ENCODE measurements at places on chromosomes 1 and 21.
A peak's percentile ranks its signal among the peaks of the same experiment; 100 is the strongest.

DNA sequence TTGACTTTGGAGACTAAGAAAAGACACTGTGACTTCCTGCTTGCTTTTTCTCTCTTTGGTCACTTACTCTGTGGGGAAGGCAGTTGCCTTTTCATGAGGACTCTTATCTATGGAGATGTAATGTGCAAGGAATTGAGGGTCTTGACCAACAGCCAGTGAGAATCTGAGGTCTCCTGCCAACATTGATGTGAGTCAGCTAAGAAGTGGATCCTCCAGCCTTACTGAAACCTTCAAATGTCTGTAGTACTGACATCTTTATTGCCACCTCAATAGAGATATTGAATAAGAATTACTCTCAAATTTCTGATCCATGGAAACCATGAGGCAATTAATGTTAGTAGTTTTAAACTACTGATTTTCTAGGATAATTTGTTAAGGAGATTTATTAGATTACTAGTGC, 598.4 kb downstream of the ADGRL2 start:
- no peak for DNase-seq

GRCh38 chr1:59107516-59107915, 189.4 kb upstream of the FGGY start:
- no peak for DNase-seq

DNA sequence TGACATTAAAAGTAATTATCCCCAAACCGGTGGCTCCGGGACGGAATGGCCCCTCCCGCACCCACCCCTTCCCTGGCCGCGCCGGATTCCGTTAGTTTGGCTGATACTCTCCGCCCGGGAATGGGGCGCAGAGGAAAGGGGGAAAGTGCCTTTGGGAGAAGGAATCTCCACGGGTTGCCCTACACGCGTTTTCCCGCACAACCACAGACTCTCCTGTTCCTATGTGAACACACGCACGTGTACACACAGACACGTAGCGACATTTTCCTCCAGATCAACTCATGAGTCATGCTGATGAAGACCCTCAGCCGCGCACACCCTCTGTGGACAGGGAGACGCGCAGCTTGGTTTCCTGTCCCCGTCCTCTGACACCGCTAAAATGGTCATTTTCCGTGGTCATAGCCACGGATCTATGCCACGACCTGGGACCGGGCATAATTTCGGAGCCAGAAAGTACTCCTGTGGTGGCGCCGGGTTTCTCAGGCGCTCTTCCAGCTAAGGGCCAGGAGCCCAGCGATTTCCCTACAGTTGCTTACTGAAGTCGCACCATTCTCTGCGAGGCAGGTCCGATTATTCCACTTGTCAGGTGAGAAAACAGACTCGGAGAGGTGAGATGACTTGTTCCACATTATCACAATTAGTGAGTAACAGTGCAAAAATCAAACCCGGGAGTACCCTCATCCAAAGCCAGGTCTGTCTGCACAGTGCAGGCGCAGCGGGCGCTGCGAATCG, 4.0 kb upstream of the DMRTA2 start:
- no peak for DNase-seq

- DNase-seq = no peak
These were observed 34.0 kb downstream of the ATP5PF start for GRCh38 chr21:25700741-25701140.

GRCh38 chr1:106747232-106747631, 309.2 kb upstream of the PRMT6 start:
- DNase-seq = no peak

DNA sequence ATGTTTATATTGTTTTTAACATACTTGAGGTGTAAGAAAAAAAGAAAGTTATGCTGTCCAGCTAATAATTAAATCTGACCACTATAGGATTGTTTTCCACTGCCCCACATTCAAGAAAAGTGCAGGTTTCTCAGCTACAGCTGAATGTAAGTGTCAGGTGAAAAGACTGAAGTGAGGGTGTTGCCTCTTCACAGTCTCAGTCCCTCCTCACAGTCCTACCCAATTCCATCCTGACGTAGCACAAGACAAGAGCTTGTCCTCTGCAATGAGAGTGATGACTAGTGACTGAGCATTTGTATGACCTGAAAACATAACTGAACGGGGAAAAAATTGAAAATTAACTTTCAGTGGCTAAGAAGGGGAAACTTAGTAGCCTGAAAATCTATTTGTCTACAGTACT, 1039.5 kb downstream of the ADGRL2 start:
- no peak for DNase-seq

DNA sequence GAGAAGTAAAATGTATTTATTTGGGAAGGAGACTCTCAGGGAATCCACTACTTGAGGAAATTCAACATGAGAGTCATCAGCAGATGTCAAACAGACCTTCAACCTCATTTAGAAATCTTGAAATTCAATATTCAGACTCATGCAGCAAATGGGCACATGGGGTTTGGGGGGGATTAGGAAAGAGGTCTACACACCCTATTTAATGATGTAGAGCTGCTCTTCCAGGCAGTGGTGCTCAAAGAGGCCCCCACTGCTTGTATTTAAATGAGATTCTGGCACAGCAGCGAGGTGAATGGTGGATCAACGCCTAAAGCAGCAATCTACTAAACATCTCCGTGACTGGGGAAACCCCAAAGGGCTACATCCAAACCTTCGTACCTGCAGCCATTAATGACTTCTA, 213.2 kb upstream of the C8B start:
- no peak for DNase-seq

- no peak for DNase-seq
These were observed 301.8 kb downstream of the KCNT2 start for GRCh38 chr1:196306421-196306820.

DNA sequence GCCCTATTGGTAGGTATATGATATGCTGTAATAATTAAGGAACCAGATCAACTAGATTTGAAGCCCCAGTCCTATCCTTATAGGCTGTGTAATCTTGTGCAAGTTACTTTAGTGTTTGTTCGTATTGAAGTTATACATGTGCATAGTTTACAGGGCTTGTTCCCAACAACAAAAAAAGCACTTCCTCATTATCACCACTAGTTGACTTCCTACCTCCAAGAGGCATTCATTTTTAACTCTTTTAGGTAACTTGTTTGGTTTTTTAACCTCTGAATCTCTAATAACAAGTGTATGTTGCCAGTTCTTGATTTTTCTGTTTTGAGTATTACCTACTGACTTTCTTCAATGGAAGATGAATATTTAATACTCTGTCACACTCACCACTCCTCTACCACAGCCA, 71.9 kb downstream of the ST3GAL3 start:
- no peak for DNase-seq

- no peak for DNase-seq
These were observed 7.6 kb upstream of the RAP1A start for GRCh38 chr1:111611986-111612385.

DNA sequence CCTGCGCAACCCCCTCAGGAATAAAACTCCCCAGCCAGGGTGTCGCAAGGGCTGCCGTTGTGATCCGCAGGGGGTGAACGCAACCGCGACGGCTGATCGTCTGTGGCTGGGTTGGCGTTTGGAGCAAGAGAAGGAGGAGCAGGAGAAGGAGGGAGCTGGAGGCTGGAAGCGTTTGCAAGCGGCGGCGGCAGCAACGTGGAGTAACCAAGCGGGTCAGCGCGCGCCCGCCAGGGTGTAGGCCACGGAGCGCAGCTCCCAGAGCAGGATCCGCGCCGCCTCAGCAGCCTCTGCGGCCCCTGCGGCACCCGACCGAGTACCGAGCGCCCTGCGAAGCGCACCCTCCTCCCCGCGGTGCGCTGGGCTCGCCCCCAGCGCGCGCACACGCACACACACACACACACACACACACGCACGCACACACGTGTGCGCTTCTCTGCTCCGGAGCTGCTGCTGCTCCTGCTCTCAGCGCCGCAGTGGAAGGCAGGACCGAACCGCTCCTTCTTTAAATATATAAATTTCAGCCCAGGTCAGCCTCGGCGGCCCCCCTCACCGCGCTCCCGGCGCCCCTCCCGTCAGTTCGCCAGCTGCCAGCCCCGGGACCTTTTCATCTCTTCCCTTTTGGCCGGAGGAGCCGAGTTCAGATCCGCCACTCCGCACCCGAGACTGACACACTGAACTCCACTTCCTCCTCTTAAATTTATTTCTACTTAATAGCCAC, 696 bp downstream of the TGFB2 start:
- DNase-seq = peak; percentile 42

GRCh38 chr21:20949884-20950283, 48.3 kb upstream of the NCAM2 start:
- DNase-seq = no peak

DNA sequence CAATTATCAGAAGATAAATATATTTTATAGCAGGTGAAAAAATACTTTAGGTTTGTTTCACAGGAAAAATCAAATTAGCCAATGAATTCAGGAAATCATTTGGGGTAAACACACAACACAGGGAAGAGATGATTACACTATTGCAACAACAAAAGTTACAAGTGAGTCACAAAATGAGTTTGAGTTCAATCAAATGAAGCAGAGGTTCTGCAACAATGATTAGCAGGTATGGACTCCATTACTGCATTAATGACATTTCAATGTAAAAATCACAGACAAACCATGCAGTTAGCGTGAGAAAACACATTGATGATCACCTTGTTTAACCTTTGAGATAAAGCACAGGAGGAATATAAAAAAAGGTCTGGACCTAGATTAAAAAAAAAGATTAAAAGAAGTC, 9.7 kb downstream of the ADGRL4 start:
- no peak for DNase-seq

- no peak for DNase-seq
These were observed 94.9 kb downstream of the RIPK4 start for GRCh38 chr21:41671859-41672542.

- no peak for DNase-seq
These were observed 79.0 kb downstream of the NPHP4 start for GRCh38 chr1:5913078-5913845.

DNA sequence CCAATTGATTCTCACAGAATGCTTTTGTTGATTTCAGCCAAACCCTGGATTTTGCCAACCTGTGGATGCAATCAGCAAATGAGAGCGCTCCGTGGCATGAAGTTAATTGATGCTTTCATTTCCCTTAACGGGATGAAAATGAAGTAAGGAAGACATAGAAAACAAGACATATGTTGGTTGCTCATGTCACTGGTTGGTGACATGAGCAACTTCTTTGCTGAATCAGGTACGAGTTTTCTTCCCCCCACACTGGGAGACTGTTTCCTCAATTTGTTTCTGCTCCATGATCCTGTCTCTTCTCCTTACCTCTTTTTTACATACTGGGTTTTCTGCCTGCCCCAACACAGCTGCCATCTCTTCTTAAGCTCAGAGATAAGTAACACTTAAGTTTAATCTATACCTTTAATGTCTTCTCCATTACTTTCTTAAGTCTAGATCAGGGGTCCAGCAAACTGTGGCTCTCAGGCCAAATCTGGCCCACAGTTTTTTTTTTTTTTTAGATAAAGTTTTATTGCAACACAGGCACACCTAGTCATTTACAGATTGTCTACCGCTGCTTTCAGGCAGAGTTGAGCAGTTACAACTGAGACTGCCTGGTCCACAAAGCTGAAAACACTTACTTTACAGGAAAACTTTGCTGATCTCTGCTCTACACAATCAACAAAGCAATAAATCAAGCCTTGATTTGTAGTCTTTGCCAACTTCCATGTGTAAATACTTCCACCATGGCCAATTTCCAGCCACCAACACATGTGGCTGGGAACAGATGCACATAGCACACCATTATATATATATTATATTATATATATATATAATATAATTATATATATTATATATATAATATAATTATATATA, 13.3 kb downstream of the GPR157 start:
- no peak for DNase-seq

GRCh38 chr1:70153739-70154138, 51.6 kb downstream of the LRRC40 start:
- no peak for DNase-seq

GRCh38 chr1:215004121-215004827, 78.3 kb upstream of the KCNK2 start:
- DNase-seq = no peak

DNA sequence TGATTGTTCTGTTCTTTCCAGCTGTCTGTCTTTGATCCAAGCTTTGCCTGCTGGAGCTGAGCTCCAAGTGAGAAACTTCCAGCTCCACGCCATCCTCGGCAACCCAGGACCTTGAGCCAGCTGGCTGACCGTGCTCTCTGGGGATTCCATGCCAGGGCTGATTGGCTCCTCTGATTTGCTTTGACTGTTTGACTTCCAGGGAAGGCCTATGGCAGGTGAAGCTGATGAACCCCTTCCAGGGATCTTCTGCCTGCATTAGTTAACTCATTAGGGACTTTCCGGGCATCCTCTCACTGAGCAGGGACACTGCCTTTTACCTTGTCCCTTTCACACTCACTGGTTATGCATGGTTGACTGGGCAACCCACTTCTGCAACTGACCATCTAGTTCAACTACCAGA, 406.1 kb downstream of the RPS6KC1 start:
- no peak for DNase-seq

GRCh38 chr1:222613627-222614026, 4.3 kb upstream of the MIA3 start:
- no peak for DNase-seq

DNA sequence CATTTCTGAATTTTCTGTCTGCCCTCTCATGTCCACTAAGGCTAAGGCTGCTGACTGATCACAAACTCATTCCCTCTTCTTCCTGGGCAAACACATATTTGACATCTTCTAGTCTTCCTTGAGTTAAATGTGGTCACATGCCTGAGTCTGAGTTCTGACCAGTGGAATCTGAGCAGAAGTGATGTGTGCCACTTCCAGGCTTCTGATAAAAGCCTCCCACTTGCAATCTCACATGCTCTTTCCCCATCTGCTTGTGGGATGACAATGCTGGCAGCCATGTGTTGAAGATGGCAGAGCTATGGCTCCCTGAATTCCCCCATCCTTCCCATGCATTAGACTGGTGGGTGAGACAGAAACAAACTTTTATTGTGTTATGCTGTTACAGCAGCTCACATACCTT, 149.9 kb upstream of the ZNF648 start:
- DNase-seq = no peak

DNA sequence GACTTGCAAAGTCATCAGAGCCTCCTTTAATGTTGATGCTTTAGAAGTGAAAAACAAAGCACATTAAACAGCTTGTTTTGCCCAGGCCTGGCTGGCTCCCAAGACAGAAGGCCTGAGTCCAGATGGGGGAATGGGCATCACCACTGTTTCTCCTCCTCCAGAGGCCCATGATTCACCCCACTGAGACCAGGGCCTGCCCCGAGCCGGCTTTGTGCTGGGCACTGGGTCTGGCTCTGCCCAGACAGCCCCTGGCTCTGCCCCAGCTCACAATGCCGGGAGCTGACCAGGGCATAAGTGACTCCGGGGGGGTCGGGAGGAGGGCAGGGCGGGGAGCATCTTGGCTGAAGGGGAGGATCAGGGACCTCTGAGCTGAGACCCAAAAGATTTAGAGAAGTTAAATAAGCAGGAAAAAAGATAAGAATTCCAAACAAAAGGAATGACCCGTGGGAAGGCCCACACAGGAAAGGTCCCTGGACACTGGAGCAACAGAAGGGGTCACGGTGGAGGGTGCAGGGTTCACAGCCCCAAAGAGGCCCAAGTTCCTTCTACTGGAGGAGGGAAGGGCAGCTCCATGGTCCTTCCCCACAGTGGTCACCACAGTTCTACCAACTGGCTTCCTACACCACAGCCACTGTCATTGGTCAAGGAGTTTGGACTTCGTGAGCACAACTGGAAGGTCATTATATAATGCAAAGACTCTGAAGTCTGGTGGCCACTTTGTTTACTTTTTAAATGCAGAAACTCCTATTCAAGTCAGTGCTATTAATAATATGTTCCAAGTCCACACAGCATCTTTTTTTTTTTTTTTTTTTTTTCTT, 5.5 kb downstream of the C2CD2 start:
- DNase-seq = no peak

All from activated naive CD4-positive, alpha-beta T cell treated with anti-CD3 and anti-CD28 coated beads, Interleukin-2, amount 50 U/mL, for 16 hours (primary cell).